ENCODE measurements at places on chromosomes 3 and 15.

DNA sequence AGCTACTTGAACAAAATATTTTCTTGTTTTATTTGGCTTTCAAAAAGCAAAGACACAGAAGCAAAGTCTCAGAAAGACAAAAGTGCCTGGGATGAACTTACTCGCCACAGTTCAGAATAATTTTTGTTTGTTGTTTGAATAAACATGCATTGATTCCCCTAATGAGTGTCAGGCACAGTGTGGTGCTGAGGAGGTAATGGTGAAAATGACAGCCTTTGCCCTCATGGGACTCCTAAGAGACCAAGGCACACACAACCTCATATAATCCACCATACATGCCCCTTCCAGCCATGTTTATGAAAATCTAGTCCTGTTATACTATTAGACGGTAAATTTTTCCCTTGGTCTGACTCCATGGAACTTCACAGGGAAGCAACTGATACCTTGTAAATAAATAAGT lies 2.5 kb downstream of the GOLIM4 start:
- no peak for DNase-seq

DNA sequence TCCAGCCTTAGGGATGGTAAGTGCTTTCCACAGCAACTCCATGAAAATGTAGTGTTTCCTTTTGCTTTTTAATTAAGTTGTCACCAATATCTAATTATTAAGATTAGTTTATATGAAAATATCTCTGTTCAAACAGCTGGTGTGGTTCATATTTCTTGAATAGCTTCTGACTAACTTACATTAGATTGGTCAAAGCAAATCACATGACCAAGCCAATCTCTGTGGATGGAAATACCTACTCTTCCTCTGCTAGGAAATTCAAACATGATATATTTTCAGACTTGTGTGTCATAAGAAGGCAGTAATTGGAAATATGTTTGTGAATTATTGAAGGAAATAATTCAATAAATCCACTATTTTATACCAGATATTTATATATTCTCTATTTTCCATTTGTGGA lies 54.6 kb upstream of the CADM2 start:
- no peak for DNase-seq

GRCh38 chr15:76333309-76333708 lies 3.3 kb upstream of the ISL2 start:
- no peak for DNase-seq

DNA sequence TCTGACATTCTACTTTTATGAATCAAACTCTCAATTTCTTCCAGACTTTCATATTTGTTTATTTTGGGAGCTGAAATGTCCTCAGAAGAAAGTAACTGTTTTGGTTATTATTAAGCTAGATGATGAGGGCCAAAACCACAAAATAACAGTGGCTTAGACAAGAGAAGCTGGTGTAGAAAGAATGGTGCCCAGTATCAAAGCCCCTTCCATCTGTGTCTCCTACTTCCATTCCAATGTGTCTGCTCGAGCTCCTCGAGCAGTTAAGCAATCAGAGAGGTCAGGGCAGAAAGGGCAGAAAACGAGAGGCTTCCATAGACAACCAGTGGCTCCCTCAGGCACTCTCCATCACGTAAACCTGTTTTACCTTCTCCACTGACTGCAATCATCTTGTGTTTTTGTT lies 59.7 kb upstream of the MAGI1 start:
- DNase-seq, result no peak

GRCh38 chr3:172709774-172710663 lies 848 bp downstream of the NCEH1 start:
- no peak for DNase-seq

DNA sequence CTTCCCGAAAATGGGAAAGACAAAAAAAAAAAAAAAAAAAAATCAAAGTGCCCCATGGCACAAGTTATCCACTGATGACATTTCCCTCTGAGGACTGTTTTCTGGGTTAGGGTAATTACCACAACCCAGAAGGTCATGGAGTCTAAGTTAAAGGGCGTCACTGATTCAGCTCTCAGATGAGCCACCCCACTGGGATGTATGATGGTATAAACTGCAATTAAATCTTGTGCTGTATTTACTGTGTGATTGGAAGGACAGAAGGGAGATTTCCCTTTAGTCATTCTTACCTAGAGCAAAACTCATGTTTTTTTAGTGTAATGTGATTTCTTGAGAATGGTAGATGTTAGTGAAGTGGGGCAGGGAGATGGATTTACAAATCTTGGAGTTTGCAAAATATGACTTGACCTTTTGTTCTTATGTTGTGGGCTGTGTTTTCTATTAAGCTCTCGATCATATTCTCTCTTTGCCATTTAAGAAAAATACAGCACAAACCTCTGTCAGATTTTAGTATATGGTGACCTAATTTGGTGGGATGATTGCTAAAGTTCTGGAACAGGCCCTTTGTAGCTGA lies 244.2 kb downstream of the PTPRG start:
- DNase-seq, result peak; percentile 48

DNA sequence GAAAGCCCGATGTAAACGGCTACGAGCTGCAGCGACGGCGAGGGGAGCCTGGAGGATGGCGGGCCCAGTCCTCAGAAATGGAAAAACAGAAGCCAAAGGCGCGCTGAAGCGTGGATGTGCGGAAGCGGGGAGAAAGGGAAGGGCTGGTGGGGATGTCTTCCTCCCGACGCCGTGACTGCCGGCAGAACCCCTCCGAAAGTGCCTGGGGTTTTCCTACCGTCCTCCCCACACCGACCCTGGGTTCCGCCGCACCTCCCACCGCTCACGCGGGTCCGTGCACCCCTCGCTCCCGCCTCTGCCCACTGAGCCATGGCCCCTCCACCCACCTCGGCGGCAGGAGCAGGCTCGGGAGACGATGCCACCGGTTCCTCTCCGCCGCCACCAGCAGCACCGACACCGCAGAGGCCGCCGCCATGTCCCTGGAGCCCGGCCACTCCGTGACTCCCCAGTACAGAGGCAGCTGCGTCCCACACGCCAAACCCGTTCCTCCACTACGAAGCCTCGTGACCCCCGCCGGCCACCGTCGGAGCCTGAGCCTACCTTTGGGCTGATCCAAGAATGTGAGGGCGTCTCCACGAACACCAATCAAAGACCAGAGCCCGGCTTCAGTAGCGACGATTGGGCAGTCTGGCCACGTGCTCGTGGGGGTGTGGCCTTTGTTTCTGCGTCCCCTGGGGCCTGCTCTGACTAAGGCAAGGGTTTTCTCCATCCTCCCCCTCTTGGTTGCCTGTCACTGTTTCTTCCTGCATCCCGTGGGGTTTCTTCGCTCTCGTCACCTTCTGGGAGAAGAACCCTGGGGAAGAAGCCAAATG lies at the start of gene MCCC1:
Gene MCCC1, minus strand, starts transcription at position 471 of the 812 bp plus-strand sequence. Its CDS starts 56 bp downstream, at position 415.
- peak; percentile 97 for DNase-seq

- no peak for DNase-seq
Measured at GRCh38 chr15:50302581-50302980, 37.1 kb upstream of the HDC start.

DNA sequence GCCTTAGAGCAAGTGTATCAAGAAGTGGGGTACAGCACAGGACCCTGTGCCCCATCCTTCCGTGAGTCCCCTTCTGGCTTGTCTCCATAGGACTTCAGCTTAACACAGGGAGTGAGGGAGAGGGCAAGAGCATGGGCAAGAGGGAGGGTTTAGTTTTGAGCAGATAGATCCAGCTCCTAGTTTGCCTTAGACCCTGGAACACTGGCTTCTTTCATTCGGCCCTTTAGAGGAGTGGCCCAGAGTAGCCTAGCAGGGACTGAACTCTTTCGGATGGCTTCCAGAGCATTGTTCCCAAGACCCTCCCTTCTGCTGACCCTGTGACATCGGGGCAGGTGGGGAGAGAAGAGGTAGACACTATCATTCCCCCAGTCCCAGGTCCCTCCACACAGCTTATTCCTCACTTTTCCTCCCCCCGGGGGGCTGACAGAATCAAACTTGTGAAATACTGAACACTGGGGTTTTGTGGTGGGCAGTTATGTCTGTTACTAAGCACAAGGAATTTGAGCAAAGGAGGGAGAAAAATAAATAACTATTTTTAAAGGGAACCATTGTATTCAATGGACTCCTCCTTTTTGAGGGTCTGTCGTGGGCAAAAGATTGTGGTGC lies 289.6 kb upstream of the C2CD4B start:
- no peak for DNase-seq

GRCh38 chr3:46614431-46614830 lies 2.1 kb downstream of the FAM240A start:
- no peak for DNase-seq

GRCh38 chr3:180267202-180267843 lies 230.6 kb upstream of the PEX5L start:
- no peak for DNase-seq

All from skeletal muscle cell (primary cell).